PC-3 (cell line): ENCODE measurements at places on chromosomes 7 and 10. TPM values are rescaled to one million over a fixed set of nuclear protein-coding genes. Genes with fewer than 3 reads are reported as not detected.

GRCh38 chr10:121873236-121873635 is 54.6 kb downstream of the ATE1 start:
- H3K27ac ChIP-seq: no peak overlapping the region
- H3K27me3 ChIP-seq: no peaks in the 10 kb centered on the region
- DNase-seq: no peak
- H3K4me1 ChIP-seq: no peaks in the 10 kb centered on the region

DNA sequence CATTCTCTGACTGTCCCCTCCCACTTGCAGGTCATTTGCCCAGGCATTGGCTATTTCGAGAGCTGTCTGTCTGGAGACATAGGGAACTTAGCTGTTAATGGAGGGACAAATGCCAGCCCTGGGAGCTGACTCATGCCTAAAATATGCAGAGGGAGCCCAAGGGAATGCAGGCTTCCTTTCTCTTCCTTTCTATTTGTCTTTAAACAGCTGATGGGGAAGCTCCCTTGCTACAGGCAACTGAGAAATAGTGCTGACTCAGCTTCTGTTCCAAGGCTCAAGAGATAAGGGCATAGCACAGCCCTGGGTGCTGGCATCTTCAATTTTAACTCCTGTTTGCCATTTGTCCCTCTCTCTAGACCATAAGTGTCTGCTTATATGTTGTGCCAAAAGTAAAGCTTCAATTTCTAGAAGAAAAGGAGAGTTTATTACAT is 82.7 kb upstream of the C1GALT1 start:
- H3K27ac ChIP-seq: no peak overlapping the region
- peaks cover 20% of the 10 kb centered on the region for H3K4me1 ChIP-seq
- no peaks in the 10 kb centered on the region for H3K36me3 ChIP-seq
- DNase-seq: peak; percentile 98
- no peak overlapping the region for H3K4me3 ChIP-seq

DNA sequence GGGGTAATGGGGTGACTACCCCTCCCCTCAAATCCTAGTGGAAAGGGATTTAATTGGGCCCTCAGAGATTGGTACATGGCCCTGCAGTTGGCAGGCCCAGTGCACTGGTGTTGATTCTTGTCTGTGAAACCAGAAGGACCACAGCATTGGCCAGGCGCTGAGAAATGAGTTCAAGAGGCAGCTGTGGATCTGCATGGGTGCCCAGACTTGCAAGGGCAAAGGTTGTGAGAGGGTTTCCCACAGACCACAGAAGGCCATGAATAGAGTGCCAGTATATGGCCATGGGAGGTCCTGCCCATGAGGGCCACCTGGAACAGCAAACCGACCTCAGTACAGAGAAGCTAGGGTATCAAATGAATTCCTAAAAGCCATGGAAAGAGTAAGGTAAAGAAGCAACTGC is 32.9 kb downstream of the TMEM168 start:
- no peaks in the 10 kb centered on the region for H3K36me3 ChIP-seq
- no peaks in the 10 kb centered on the region for H3K27me3 ChIP-seq
- no peak overlapping the region for H3K27ac ChIP-seq
- no peaks in the 10 kb centered on the region for H3K4me1 ChIP-seq

GRCh38 chr10:71359364-71360046 is 37.2 kb upstream of the CDH23 start:
- H3K36me3 ChIP-seq: no peaks in the 10 kb centered on the region
- no peak for DNase-seq
- H3K27ac ChIP-seq: no peak overlapping the region
- no peak overlapping the region for H3K4me3 ChIP-seq
- H3K27me3 ChIP-seq: no peaks in the 10 kb centered on the region

GRCh38 chr7:154791611-154792010 is 211.3 kb downstream of the PAXIP1 start:
- no peaks in the 10 kb centered on the region for H3K36me3 ChIP-seq
- no peak for DNase-seq
- no peaks in the 10 kb centered on the region for H3K4me1 ChIP-seq
- H3K4me3 ChIP-seq: no peak overlapping the region

GRCh38 chr7:105637755-105638154 is 56.5 kb upstream of the EFCAB10 start:
- no peak overlapping the region for H3K27ac ChIP-seq
- no peak for DNase-seq
- H3K36me3 ChIP-seq: no peaks in the 10 kb centered on the region
- H3K27me3 ChIP-seq: no peaks in the 10 kb centered on the region
- H3K4me3 ChIP-seq: no peak overlapping the region

DNA sequence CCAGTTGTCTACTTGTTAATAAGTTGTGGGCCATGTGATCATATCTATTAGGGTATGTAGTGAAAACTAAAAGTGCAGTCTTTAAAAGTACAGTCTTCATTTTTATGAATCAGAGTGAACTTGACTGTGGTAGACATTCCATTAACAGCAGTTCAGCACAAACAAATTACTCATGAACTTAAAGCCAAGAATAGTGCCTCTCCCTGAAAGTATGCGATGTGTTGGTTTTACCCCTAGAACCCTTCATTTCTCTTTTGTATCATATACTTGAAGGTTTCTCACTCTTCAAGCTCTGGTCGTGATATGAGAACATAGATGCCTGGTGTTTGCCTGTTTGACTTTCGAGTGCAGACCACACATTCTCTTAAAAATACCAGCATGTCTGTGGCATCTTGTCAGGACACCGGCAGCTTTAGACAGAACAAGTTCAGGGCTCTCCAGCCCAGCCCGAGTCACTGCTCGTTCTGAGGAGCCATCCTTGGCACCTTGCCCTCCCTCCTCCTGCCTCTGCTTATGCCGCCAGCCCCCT is 159.3 kb downstream of the LCOR start:
- no peaks in the 10 kb centered on the region for H3K36me3 ChIP-seq
- no peak overlapping the region for H3K27ac ChIP-seq
- H3K4me3 ChIP-seq: no peak overlapping the region
- peak; percentile 40 for DNase-seq

- H3K27ac ChIP-seq: no peak overlapping the region
- H3K4me3 ChIP-seq: no peak overlapping the region
- H3K27me3 ChIP-seq: no peaks in the 10 kb centered on the region
- no peaks in the 10 kb centered on the region for H3K36me3 ChIP-seq
Measured at GRCh38 chr10:92839191-92840085, 8.9 kb upstream of the EXOC6 start.

DNA sequence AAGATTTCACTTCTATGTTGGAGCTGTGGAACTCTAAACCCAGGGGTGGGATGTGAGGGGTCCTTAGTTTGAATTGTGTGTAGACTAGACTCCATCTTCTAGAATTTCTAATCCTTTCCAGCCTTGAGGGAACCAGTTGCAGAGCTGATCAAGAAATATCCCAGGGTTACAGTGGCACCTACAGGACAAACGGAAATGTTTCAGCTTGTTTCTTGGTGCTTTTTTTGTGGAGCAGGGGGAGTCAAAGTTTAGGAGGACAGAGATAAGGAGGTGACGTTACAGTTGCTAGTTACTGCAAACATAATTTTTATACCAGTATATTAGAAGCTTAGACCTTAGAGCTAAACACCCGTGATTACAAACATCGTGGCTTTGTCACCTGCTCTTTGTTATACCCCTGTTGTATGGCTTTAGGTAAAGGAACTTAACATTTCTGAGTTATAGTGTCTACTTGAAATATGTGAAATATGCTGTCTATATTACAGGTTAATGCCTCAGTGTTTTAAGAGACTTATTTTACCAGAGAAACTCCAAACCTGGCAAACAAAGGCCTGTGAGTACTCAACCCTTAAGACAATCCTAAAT is 84.5 kb upstream of the DYNC1I1 start:
- H3K4me3 ChIP-seq: no peak overlapping the region
- H3K4me1 ChIP-seq: peaks cover 17% of the 10 kb centered on the region
- H3K36me3 ChIP-seq: no peaks in the 10 kb centered on the region
- no peaks in the 10 kb centered on the region for H3K27me3 ChIP-seq
- H3K27ac ChIP-seq: no peak overlapping the region
- peak; percentile 56 for DNase-seq

GRCh38 chr10:104021246-104021645 is 54.3 kb downstream of the SLK start:
- no peak overlapping the region for H3K4me3 ChIP-seq
- peaks cover 22% of the 10 kb centered on the region for H3K4me1 ChIP-seq
- H3K36me3 ChIP-seq: peaks cover 45% of the 10 kb centered on the region
- H3K27me3 ChIP-seq: no peaks in the 10 kb centered on the region
- H3K27ac ChIP-seq: 0 out of 2 replicates have a peak overlapping the region, but pooled peaks have one; percentile 10

DNA sequence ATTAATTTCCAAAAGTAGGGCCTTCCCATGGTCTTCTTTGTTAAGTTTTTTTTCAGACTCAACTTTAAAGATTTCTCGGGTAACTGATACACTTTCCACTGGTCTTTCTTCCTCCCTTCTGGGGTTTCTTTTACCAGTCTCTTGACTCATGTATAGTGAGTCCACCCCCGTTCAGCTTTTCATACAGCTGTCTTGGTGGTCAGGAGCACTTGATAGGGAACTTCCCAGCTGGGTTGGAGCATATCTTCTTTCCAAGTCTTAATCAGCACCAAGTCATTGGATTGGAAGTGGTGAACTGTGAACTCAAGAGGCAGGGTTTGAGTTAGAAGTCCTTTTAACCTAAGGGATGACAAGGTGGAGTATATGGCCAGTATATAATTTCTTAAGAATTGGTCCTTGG is 29.2 kb upstream of the ELOVL3 start:
- H3K4me3 ChIP-seq: no peak overlapping the region
- no peak overlapping the region for H3K27ac ChIP-seq
- 0 out of 2 replicates have a peak, but pooled peaks cover 7% of the 10 kb centered on the region for H3K4me1 ChIP-seq
- no peaks in the 10 kb centered on the region for H3K36me3 ChIP-seq

- H3K4me3 ChIP-seq: no peak overlapping the region
- H3K27ac ChIP-seq: no peak overlapping the region
Measured at GRCh38 chr7:16202303-16202702, 219.0 kb downstream of the CRPPA start.

GRCh38 chr10:78357141-78358063 is 323.7 kb downstream of the RPS24 start:
- no peak overlapping the region for H3K4me3 ChIP-seq
- peaks cover 82% of the 10 kb centered on the region for H3K27me3 ChIP-seq
- H3K36me3 ChIP-seq: no peaks in the 10 kb centered on the region
- DNase-seq: no peak
- no peak overlapping the region for H3K27ac ChIP-seq

DNA sequence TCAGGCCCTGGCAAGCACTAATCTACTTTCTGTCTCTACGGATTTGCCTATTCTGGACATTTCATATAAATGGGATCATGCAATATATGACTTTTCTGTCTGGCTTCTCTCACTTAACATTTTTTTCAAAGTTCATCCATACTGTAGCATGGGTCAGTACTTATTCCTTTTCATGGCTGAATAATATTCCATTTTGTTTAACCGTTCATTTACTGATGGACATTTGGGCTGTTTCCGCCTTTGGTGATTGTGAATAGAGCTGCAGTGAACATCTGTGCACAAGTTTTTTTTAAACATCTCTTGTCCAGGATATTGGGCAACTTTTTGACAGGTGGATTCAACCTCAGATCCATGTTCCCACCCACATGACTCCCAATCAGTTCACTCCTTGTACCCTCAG is 31.0 kb downstream of the AIFM2 start:
- no peaks in the 10 kb centered on the region for H3K4me1 ChIP-seq
- peaks cover 18% of the 10 kb centered on the region for H3K36me3 ChIP-seq
- no peak overlapping the region for H3K4me3 ChIP-seq
- DNase-seq: no peak

GRCh38 chr10:95988702-95989101 is 54.7 kb upstream of the CCNJ start:
- peaks cover 55% of the 10 kb centered on the region for H3K27me3 ChIP-seq
- no peaks in the 10 kb centered on the region for H3K36me3 ChIP-seq
- H3K4me3 ChIP-seq: no peak overlapping the region
- H3K4me1 ChIP-seq: no peaks in the 10 kb centered on the region

GRCh38 chr7:139725858-139726484 is 51.8 kb downstream of the HIPK2 start:
- H3K4me3 ChIP-seq: no peak overlapping the region
- H3K27ac ChIP-seq: peak overlapping the region; percentile 63
- peaks cover 24% of the 10 kb centered on the region; the same call in 1 of the 2 replicates for H3K36me3 ChIP-seq
- no peak for DNase-seq
- no peaks in the 10 kb centered on the region for H3K27me3 ChIP-seq

GRCh38 chr10:79287973-79288723 is 59.1 kb upstream of the PPIF start:
- no peak for DNase-seq
- no peak overlapping the region for H3K4me3 ChIP-seq
- no peak overlapping the region for H3K27ac ChIP-seq
- peaks cover 7% of the 10 kb centered on the region for H3K4me1 ChIP-seq
- H3K36me3 ChIP-seq: peaks cover 10% of the 10 kb centered on the region; the same call in 1 of the 2 replicates

GRCh38 chr7:120171406-120171805 is 101.6 kb upstream of the KCND2 start:
- H3K4me1 ChIP-seq: peaks cover 24% of the 10 kb centered on the region
- H3K27me3 ChIP-seq: no peaks in the 10 kb centered on the region
- peak; percentile 74 for DNase-seq
- peak overlapping the region; percentile 32 for H3K27ac ChIP-seq

- H3K27me3 ChIP-seq: no peaks in the 10 kb centered on the region
- peaks cover 31% of the 10 kb centered on the region for H3K4me1 ChIP-seq
- peak overlapping the region; percentile 25; the same call in 1 of the 2 replicates for H3K27ac ChIP-seq
- DNase-seq: peak; percentile 73
- H3K4me3 ChIP-seq: peak overlapping the region; percentile 12; the same call in 1 of the 2 replicates
Measured at GRCh38 chr7:7799138-7799537, 80.7 kb upstream of the RPA3 start.

DNA sequence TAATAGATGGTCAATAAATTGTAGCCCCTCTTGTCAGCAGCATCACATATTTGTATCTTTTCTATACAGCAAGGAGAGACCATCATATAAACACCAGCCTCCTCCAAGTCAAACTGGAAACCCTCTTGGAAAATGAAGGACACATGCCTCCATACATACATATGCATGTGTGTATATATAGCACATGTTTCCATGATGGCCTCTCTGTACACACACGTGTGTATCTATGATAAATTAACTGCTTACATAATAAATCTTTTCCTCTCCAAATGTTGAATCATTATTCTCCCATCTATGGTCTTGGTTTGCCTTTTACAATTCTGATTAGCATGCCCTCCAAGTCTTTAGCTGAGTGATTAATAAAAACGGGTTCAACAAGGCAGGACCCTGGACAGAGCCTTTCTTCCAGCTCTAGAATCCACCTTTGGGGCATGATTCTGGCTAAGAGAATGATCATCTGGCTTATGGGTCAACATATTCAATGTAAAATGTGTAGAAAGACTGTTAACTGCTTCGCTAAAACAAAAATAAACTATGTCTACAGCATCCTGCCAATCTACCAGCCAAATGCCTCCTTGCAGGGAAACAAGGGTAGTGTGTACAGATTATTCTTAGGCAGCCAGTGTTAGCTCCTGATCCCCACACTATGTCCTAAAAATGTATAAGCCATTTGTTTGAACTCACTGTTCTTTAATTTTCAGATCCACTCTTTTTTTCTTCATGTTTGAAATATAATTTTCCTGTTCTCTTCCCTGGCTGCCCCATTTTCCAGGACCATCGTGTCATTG is 70.0 kb downstream of the CRTAC1 start:
- no peak overlapping the region for H3K27ac ChIP-seq
- no peak for DNase-seq
- H3K36me3 ChIP-seq: no peaks in the 10 kb centered on the region
- H3K4me3 ChIP-seq: no peak overlapping the region
- H3K4me1 ChIP-seq: 0 out of 2 replicates have a peak, but pooled peaks cover 3% of the 10 kb centered on the region

STEAP4 gene
- 1.2 and 1.7 TPM in 2 replicates for total RNA-seq

ADCYAP1R1 gene
- not detected in 2 replicates for total RNA-seq

KCP gene
- 3.2 and 3.4 TPM in 2 replicates for total RNA-seq

TAS2R41 gene
- total RNA-seq: not detected in 2 replicates

FHIP2A gene
- 3.7 and 4.6 TPM in 2 replicates for total RNA-seq

SHH gene
- total RNA-seq: 0.11 and 0.12 TPM in 2 replicates

BEND7 gene
- total RNA-seq: 1.2 and 2.6 TPM in 2 replicates

WDR86 gene
- total RNA-seq: not detected in 2 replicates
